ENCODE measurements at places on chromosomes 2 and 18. TPM values are rescaled to one million over a fixed set of nuclear protein-coding genes. Genes with fewer than 3 reads are reported as not detected.

DNA sequence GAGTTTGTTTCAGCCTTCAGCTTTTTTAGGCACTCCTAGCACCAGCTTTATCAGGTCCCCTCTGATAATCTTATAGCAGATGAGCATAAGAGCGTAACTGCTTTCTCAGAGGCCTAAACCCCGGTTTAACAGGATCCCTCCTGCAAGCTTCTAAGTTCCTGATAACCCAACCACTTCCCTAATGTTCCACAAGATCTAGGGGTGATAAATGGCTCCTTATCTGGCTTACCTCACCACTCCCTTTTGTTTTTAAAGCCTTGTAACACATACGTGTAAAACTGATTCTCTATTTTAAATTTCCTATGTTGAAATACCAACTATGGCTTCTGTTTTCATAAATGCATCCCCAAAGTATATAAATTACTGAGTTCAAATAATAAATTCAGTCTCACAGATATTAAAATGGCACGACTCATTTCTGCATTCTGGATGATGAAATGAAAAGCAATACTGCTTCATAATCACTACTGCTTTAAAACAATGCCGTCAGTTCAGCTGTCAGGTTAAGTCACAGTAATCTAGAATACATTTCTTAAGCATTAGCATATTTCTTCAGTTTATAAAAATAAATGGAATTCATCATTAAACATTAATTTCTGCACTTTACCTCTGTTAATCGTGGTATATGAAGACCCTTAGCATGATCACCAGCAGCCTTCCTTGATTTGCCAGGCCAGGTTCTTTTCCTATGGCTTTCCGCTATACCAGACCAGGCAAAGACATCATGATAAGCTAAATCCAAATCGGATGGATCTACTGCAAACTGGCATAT lies 126.3 kb downstream of the C2orf74 start:
- ATAC-seq = no peak

GRCh38 chr2:184555352-184555751 lies 43.0 kb upstream of the ZNF804A start:
- no peak for ATAC-seq

GAD1 gene
- 1.1 TPM for total RNA-seq

PLEK gene
- 1.00 TPM for total RNA-seq

FAM110C gene
- total RNA-seq = 44.3 TPM

MOGAT1 gene
- not detected for total RNA-seq

ANKRD30BL gene
- not detected for total RNA-seq
